ENCODE measurements at places on chromosomes 11 and 22.

GRCh38 chr22:29079218-29079901, 6.5 kb downstream of the KREMEN1 start:
- DNase-seq, result no peak

- DNase-seq, result no peak
Measured at GRCh38 chr11:112087212-112087611, 539 bp downstream of the SDHD start.

DNA sequence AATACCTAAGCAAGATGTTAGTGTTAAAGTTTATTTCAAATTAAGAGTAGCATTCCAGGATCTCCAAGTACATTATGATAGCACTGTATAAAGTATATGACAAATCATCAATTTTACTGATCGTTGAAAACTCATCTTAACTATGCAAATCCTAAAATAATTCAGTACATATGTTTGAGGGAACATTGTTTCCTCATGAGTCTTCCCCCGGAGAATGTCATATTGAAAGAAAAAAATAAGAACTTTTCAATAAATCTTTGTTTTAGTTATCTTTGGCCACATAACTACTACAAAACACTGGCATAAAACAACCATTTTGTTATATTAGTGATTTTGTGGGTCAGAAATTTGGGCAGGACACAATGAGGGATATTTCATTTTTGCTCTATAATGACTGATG, 135.4 kb downstream of the METTL15 start:
- no peak for DNase-seq

GRCh38 chr11:65498042-65498726, 661 bp upstream of the MALAT1 start:
- peak; percentile 79 for DNase-seq

DNA sequence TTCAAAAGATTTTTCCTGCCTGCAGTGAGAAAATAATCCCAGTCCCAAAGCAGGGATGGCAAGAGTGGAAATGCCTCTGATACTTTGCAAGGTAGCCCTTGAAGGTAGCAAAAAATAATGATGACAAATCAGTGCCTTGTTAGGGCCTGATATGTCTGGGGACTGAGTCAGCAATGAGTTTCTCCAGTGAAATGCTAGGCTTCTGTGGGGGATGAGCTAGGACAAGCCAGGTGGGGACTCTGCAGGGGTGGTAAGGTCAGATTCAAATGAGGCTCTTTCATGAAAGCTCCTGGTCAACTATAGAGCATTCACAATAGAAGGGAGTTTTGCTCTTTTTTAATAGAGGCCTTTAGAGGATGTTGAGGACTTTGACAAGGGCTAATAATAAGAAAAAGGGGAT, 77.7 kb downstream of the ME3 start:
- DNase-seq, result no peak

DNA sequence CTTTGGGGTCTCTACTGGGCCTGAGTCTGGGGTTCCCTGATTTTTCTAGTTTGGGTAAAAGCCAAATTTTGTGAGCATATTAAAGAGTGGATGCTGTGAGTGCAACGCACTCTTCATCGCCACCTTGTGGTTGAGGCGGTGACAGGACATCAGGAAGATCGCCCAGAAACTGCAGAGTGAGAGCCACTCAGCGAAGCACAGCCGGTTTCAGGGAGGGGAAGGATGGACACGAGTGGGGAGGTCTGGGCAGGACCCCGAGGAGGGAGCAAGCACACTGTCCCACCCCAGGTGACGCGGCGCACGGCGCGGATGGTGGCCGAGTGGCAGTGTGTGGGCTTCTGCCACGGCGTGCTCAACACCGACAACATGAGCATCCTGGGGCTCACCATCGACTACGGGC, 9.1 kb downstream of the SELENOO start:
- no peak for DNase-seq

DNA sequence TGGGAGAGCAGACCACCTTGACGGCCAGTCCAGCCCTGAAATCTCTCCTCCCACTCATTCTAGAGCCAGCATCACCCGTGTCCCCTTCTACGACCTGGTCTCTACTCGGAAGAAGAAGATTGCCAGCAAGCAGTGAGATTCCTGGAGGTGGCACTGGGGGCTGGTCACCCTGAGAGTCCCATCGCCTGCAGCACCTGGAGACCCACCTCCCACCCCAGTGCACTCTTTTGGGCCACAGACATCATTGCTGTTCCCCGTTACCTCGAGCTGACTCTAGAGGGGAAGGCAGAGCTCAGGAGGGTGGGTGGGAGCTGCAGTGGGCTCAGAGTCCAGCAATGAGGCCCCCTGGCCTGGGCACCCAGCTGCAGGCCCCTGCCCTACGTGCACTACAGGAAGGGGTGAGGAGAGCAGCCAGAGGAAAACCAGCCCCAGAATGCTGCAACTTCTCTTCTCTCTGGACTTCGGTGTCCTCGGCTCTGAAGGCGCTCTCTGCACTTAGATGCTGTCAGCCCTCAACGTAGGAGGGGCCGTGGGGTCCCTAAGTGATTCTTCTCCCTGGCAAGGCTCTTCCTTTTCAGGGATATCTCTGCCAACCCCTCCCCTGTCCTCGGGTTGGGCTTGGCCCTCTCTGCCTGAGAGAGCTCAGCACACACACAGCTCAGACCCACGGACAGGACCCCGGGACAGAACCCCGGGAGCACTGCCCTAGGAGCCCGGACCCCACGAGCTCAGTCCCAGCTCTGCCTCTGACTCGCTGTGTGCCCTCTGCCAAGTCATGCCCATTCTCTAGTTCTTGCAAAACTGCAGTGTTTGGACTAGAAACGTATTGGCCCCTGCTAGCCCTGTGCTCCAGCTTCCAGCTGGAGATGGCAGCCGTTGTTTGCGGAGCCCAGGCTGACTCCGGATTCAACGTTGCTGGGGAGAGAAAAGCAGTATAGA, 31.3 kb downstream of the CYTH4 start:
- DNase-seq, result no peak

- no peak for DNase-seq
Measured at GRCh38 chr11:67022961-67023956, at the start of gene SYT12. SYT12 (plus strand) TSS chr11:67023134; CDS start chr11:67030145, 7,011 bp downstream.

- no peak for DNase-seq
Measured at GRCh38 chr11:114280696-114281095, 15.5 kb upstream of the NNMT start.

GRCh38 chr11:28490773-28491382, 382.7 kb downstream of the METTL15 start:
- DNase-seq, result no peak

DNA sequence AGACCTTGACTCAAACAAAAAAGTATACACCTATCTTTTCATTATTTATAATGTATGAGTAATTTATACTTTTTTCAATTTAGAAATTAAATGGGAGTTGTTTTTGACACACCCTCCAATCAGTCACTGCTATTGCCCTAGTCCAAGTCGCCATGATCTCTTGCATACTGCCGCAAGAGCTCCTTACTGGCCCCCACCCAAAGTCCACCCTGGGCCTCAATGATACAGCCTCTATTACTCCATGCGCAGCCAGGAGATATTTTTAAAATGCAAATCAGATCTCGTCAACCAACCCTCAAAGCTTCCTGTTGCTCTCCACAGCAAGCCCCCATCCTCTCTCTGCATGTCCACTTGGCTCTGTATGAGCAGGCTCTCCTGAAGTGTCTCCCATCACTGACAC, 12.8 kb upstream of the LMO1 start:
- no peak for DNase-seq

GRCh38 chr11:121652971-121653370, 200.2 kb upstream of the SORL1-AS1 start:
- no peak for DNase-seq

GRCh38 chr11:8709002-8709672, 26.5 kb downstream of the RPL27A start:
- peak; percentile 98 for DNase-seq

- DNase-seq, result no peak
Measured at GRCh38 chr11:22194306-22194705, 1.4 kb downstream of the ANO5 start.

GRCh38 chr22:20635227-20635591, 127.8 kb downstream of the MED15 start:
- no peak for DNase-seq

GRCh38 chr11:61902313-61902712, 11.0 kb upstream of the FADS3 start:
- no peak for DNase-seq

GRCh38 chr11:134393638-134394037, 18.4 kb downstream of the B3GAT1 start:
- no peak for DNase-seq

GRCh38 chr11:108340973-108341372, 118.1 kb downstream of the ATM start:
- DNase-seq, result no peak

- DNase-seq, result no peak
Measured at GRCh38 chr11:126701520-126701897, 299.1 kb downstream of the KIRREL3 start.

DNA sequence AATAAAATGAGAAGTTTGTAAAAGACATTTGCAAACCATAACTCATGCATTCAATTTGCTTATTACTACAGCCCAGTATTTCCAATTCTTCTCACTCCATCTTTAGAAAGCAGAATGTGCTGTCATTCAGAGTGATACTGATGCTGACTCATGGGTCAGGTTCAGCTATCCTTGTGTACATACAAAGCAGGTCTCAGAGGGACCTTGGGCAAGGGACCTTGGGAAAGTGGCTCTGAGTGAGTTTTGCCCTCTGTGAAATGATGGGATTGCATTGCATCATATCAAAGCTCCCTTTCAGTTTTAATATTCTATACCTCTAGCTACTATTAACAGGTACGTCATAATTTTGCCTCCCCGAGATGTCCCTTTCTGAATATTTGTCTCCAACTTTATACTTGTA, 848.7 kb downstream of the OPCML start:
- no peak for DNase-seq

- no peak for DNase-seq
Measured at GRCh38 chr11:68016161-68016903, 6.2 kb downstream of the ALDH3B1 start.

DNA sequence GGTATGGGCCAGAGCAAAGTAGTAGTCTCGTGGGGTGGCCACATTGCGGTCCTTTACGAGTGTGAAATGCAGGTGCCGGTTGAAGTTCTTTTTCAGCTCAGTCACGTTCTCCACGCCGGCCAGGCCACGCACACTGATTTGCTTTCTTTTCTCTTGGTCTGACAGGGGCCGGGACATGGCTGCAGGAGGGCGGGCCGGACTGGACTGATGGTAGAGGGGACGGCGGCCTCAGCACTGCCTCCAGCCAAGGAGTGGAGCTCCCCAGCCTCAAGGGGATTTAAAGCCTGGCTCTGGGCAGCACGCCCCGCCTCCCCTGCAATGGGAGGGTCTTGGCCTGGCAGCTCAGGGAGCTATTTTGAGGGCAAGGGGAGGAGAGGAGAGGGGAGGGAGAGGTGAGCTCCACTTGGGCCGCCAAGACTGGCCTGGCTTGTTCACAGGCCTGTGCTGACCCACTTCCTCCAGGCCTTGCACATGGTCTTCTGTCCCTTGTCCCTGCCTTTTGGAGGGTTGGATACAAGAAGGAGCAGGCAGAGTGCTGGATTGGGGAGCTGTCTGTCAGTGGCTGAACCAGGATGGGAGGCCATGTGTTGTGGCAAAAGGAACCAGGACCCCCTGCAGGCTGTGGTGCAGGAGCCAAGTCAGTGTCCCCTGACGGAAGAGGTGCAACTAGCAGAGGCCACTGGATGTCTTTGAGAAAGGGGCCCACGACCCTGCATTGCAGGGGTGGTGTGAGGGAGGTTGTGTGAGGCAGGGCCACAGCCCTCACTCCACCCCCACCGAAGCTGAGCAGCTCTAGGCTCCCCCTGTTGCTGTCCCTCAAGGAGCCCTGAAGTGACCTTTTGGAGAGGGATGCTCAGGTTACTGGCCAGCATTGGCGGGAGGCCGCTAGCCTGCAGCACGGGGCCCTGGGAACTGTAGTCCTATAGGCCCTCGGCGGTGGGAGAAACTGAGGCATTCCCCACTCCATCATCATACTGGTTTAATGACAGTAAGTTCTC, at the start of gene PYGM:
Gene PYGM (minus strand): TSS at position 253 of the 998 bp plus-strand sequence. CDS start 76 bp downstream, at position 177.
- DNase-seq, result peak; percentile 96

DNA sequence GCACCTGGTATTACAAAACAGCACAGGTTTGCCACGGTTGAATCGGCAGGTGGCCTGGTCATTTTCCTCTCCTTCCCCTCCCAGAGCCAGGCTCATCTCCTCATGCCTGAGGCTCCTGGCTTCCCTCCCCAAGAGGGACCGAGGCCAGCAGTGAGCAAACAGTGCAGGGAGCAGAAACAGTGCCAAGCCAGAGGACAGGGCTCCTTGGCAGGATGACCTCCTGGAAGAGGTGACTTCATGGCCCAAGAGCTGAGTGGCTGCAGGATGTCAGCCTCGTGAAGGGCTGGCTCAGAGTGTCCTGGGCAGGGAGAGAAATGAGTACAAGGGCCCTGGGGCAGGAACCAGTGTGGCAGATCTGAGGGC, 22.8 kb upstream of the PPFIA1 start:
- no peak for DNase-seq

DNA sequence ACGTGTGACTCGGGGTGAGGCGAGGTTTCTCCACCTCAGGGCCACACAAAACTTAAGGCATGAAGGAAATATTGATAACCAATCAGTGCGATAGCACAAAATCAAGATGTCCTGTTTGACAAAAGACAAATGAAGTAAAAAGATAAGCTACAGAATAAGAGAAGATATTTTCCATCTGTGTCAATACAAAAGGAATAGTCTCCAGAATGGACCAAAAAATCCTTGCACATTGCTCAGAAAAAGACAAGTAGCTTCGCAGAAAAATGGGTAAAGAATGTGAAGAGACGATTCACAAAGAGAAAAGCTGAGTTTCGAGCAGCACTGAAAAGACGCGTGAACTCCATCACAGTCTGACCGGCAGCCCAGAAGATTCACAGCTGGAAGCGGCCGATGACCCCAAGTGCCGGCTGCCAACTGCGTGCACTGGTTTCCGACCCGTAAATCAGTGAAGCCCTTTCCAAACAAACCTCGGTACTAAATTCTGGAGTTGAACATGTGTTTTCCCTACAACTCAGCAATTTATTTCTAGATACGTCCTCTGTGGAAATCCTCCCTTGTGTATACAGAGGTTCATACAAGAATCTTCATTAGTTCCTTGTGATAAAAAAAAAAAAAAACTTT, 308.4 kb downstream of the BRD1 start:
- DNase-seq, result no peak

GRCh38 chr22:36612458-36612857, 83.5 kb upstream of the EIF3D start:
- DNase-seq, result peak; percentile 4

DNA sequence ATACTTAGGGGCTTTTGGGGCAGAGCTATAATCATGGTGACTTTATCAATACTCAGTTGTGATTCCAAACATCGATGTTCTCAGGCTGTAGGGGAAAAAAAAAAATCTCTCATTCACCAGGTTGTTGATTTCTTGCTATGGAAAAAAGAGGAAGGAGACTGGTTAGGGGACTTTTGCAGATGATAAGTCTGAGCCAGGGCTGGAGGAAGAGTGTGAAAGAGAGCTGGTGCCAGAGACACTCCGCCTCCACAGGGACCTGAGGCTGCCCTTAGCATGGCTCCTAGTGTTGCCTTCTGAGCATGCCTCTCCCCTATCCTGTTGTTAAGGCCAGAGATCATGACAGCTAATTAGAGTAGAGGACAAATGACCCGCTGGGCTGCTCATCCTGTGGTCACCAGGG, 16.9 kb downstream of the UPB1 start:
- no peak for DNase-seq

GRCh38 chr22:31138126-31138525, 2.2 kb downstream of the PLA2G3 start:
- DNase-seq, result no peak
